Stimulated activated CD8-positive, alpha-beta memory T cell treated with anti-CD3 and anti-CD28 coated beads, Interleukin-15, amount 100 ng/mL, for 4 hours (primary cell): ENCODE measurements at places on chromosomes 6 and 20.

DNA sequence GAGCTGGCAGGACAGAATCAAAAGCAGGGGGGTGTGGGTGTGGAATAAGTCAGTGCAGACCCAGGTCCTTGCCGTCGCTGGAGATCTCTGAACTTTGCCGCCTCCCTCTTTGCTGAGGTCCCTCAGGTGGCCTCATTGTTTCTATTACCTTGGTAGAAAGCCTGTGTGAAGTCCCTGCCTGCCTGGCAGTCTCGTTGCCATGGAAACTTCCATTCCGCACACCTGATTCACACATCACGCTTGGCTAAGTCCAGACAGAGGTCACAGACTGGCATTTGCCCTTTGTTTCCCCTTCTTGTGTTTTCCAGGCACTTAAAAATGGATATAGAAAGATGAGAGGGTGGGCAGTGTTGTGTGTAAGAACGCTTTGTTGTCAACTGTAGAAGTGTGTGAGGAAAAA, 260.6 kb downstream of the PRL start:
- DNase-seq, result no peak

DNA sequence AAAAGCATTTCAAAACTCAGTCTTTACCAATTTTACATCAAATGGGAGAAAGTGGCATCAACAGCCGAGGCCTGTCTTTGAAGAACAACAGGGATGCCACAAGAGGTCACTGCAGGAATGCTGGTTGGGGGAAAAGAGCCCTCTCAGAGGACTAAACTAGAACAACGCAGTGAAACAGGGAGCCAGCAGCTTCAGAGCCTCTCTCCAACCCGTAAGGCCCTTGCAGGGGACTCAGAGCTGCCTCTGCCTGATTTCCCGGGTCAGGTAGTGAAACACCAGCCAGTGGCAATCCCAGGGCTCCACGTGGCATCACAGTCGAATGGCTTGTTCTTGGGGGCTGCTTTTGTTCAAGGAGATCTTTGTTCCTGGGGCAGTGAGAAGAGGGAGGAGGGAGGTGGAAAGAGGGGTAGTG, 55.0 kb upstream of the KCNK16 start:
- DNase-seq, result no peak

GRCh38 chr20:6265204-6265904, 142.5 kb upstream of the FERMT1 start:
- DNase-seq, result no peak

GRCh38 chr20:35854713-35855348, 83.0 kb downstream of the PHF20 start:
- no peak for DNase-seq

GRCh38 chr20:62943396-62943795, 5.4 kb downstream of the GID8 start:
- no peak for DNase-seq

DNA sequence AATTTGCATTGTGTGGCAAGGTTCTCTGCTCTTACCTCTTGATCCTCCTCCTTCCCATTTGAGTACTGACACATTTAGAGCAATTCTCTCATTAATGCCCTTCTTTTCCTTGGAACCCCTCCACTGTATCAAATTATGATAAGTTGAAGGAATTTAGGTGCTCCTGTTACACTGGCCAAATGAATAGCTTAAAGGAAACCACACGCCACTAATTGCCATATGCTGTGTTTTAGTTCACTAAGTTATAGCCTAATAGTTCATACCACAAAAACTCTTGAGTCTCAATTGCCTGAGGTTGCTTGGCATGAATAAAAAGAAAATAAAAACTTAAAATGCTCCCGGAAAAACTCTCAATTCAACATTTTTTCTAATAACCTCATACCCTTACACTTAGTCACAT, 1239.3 kb downstream of the EPHA7 start:
- DNase-seq, result no peak

DNA sequence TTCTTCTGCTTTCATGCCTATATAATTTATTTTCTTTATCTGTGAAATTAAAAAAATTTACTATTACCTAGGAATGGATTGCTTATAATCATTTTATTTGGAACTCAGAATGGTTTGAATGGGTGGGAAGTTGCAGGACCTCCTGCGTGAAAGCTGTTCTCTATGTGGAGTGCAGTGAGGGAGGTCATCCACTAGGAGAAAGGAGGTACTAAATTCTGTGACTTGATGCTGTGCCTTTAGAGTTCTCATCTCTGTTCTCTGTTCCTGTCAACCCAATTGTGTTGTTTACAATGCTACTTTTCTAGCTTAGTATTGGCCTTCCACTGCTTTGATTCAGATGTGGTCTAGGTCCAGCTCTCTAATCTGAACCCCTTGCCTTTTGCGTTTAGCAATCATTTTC, 65.0 kb upstream of the HIVEP1 start:
- DNase-seq, result no peak

DNA sequence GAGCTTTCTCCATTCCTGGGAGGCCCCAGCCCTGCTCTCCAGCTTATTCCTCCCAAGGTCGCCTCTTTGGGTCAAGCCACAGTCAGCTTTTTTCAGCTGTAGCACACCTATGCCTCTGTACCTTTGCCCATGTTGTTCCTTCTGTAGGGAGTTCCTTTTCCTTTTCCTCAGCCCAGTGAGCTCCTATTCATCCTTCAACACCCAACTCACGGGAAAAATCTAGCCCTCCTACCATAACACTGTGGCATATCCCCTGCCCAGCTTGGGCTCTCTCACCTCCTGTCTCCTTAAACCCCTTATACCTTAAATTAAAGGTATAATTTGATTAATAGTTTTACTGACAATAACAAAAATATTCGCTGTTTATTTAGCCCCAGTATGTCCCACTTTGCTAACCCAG, 58.3 kb upstream of the XRN2 start:
- no peak for DNase-seq

- DNase-seq, result no peak
These were observed 66.2 kb downstream of the SLC22A23 start for GRCh38 chr6:3390698-3391097.

- no peak for DNase-seq
These were observed 18.3 kb upstream of the SHLD1 start for GRCh38 chr20:5731753-5732366.

DNA sequence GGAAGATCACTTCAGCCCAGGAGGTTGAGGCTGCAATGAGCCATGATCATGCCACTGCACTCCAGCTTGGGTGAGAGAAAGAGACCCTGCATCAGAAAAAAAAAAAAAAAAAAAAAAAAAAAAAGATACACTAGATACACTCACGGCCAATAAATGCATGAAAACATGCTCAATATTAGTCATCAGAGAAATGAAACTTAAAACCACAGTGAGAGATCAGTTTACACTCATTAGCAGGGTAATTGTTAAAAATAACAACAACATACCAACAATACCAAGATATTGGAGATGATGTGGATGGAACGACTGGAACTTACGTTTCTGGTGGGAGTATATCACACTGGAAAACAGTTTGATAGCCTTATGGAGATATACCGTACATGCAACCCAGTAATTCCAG, 29.9 kb downstream of the HS3ST5 start:
- no peak for DNase-seq

GRCh38 chr6:10425176-10425974, 10.5 kb upstream of the TFAP2A start:
- DNase-seq, result no peak

DNA sequence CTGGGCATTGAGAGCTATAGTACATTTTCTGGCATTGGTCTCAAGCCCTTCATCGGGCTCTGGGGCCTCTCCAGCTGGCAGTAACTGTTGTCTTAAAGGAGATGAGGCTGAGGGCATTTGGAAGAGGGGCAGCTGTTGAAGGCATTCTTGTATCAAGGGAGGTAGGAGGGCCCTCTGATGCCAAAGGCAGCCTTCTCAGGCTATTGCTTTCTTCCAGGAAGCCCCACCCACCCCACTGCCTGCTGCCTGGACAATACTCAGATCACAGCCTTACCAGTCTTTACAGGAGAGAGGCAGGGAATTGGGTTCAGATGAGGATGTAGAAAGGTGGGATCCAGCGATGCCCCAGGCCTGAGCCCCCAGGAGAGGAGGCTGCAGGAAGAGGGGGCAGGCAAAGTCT, 46.0 kb downstream of the CPXM1 start:
- no peak for DNase-seq

GRCh38 chr20:64057628-64058498, 5.1 kb upstream of the TCEA2 start:
- peak; percentile 67 for DNase-seq

DNA sequence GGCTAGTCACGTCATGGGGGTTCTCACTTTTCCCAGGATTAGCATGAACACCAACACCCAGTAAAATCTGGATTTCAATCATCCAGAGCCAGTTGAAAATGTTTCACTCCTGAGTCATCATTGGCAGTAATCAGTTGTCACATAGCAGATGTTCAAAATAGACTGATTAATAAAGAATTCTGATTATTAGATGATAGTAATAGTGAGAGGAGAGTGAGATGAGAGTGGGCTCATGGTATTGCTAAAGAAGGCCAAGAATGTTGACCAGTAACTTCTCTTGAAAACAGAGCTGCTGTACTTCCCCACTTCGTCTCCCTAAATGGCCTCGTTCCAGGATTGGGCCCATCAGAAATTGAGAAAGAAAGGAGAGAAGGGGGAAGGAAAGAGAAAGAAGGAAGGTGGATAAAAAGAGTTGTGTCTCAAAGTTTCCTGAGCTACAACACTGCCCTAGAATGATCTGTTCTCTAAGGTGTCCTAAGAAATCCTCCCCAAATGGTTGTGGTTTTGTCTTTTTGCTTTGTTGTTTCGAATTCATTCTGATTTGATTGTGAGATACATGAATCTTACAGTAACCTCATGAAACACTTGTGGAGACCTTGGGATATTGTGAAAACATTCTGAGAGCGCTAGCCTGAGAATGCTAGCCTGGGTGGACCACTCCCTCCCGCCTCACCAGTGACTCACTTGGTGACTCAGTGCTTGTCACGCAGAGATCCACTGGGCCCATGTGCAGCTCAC, 502.2 kb upstream of the JARID2 start:
- DNase-seq, result peak; percentile 78

DNA sequence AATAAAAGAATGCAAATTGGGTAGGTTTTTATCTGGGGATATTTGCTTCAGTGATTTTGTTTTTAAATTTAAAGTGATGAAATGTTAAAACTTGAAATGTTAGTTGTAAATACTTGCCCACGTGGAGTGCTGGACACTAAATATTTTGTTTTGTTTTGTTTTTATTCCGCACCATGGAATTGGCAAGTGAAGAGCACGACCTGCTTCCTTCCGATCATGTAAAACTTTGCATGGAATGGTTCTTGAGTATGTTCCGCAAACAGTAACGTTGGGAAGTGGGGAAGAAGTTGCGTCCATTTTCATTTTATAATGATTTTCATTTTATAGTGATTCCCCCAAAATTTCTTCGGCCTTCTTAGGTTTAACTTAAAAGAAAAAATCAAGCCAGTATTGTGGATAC, 765 bp downstream of the IRAK1BP1 start:
- no peak for DNase-seq

DNA sequence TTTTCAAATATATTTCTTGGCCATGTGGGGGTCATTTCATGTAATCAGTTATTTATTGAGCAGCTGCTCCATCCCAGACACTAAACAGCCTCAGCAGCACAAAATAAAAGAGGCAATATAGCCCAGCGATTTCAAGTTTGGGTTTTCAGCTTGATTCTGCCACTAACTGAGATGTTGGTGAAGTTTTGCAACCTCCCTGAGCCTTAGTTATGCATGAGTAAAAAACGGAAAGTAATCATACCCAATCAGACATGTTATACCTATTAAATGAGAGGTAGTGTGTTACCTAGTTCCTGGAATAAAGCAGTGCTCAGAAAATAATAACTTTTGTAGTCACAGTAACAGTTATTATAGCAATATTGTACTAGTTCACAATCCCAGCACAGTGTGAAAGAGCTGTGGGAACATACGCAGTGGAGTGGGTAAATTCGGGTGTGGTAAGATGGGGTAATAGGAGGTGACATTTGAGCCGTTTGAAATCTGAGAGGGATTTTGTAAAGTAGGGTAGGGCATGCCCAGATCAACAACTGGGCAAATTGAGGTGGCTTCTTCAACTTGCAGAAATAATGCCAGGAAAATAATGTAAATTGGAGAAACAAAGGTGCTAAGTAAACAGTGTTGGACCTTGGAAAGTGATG, 1.5 kb downstream of the SLC9A8 start:
- DNase-seq, result no peak
